NCI-H187 (cell line): ENCODE measurements at places on chromosomes 13 and 19.

DNA sequence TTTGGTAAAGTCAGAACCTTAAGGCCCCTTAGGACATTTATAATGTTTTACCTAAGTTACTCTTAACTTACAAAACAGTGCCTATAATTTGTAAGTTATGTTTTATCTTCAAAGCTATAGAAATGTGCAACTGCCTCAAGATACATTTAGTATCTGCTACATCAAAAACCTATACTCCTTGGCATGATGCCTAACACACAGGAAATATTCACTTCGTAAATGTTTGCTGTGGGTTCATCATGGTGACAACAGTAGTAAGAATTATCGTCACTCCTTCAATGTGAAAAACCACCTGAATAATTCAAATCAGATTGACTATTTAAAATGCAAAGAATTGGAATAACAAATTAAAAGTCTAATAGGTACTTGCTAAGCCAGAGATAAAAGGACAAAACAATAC lies 184.1 kb downstream of the DIAPH3 start:
- DNase-seq: no peak

DNA sequence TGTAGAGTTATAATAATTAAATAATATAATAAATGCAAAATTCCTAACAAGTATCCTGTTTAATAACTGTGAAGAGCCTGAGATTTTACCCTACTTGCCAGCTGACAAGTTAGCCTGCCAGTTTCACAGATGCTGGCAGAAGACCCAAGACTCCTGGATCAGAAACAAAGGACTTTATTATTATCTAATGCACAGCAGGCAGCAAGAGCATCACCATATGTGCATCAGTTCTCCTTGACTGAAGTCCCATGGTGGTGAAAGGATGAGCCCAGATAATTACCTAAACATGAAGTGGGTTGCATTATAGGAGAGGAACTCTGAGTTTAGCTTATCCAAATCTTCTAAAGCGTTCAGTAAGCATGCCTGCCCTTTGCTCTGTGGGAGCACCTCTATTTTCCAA lies 39.1 kb upstream of the MTIF3 start:
- no peak for DNase-seq

DNA sequence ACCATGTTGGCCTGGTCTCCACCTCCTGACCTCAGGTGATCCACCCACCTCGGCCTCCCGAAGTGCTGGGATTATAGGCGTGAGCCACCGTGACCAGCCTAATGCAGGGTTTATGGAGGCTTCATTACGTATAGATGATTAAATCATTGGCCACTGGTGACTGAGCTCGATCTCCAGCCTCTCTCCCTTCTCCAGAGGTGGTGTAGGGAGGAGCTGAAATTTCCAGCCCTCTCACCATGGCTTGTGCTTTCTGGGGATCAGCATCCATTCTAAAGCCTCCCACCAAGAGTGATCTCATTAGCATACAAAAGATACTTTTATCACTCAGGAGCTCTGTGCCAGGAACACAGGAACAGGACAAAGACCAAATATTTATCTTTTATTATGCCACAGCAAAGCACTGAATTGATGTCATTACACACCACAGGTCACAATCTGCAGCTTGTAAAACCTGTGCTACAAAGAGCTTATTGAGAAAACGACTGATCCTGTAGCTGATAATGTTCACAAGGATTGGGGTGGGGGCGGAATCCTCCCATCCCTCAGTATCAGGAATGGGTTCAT lies 32.4 kb downstream of the RHPN2 start:
- DNase-seq: no peak

DNA sequence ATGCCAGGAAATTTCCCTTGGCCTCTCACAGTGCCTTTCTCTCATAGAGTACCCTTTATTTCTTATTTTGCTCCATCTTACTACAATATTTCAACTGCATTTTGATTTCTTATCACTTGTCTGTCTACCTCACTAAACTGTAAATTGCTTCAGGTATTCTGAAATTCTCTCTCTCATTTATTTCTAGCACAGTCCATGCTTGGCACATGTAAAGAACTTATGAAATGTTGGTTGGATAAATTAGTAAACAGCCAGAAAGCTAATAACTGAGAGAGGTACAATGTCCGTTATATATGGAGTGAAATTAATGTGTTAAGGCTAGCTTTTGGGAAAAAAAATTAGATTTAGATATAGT lies 138.3 kb upstream of the RFC3 start:
- DNase-seq: no peak

- DNase-seq: no peak
Measured at GRCh38 chr19:52535771-52536447, 8.4 kb downstream of the ZNF808 start.

GRCh38 chr13:93646245-93646644 lies 419.6 kb downstream of the GPC6 start:
- DNase-seq: no peak

DNA sequence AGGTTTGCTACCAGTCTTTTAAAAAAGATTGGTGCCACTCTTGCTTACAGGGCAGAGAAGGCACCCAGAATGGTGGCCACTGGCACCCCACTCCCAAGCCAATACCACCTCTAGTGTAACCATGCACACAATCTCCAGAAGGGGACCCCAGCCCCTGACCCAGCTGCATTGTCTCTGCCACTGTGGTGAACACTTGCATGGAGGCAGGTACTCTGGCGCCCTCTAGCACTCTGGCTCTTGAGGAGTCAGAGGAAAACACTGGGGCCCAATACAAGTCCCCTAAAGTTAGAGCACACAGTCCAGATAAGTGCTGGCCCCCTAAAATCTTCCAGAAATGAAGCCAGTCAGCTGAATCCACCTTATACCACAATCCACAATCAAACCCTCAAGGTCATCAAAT lies 6.0 kb downstream of the ERVV-1 start:
- DNase-seq: no peak

- no peak for DNase-seq
Measured at GRCh38 chr19:38842439-38843174, 7.2 kb downstream of the HNRNPL start.

GRCh38 chr19:16285769-16286498 lies 38.7 kb upstream of the KLF2 start:
- DNase-seq: peak; percentile 5

- no peak for DNase-seq
Measured at GRCh38 chr19:57830071-57830602, at the start of gene ZNF587B. Gene ZNF587B (plus strand): TSS chr19:57830299. CDS start chr19:57830529, 230 bp downstream.
